ENCODE measurements at places on chromosomes 2 and 18. TPM values are rescaled to one million over a fixed set of nuclear protein-coding genes. Genes with fewer than 3 reads are reported as not detected.

- no peaks in the 10 kb centered on the region for H3K4me1 ChIP-seq
- H3K27ac ChIP-seq, result no peak overlapping the region
- H3K4me3 ChIP-seq, result no peak overlapping the region
- DNase-seq, result no peak
- H3K27me3 ChIP-seq, result peaks cover 3% of the 10 kb centered on the region
Observed at GRCh38 chr2:198316852-198317396, 512.5 kb downstream of the PLCL1 start.

- H3K4me3 ChIP-seq, result no peak overlapping the region
- no peak overlapping the region for H3K27ac ChIP-seq
- H3K4me1 ChIP-seq, result no peaks in the 10 kb centered on the region
- no peaks in the 10 kb centered on the region for H3K27me3 ChIP-seq
Observed at GRCh38 chr18:74817576-74817975, 219.9 kb downstream of the ZNF407 start.

- no peaks in the 10 kb centered on the region for H3K27me3 ChIP-seq
- H3K4me1 ChIP-seq, result no peaks in the 10 kb centered on the region
- H3K36me3 ChIP-seq, result no peaks in the 10 kb centered on the region
- no peak for DNase-seq
- no peak overlapping the region for H3K27ac ChIP-seq
- no peak overlapping the region for H3K4me3 ChIP-seq
Observed at GRCh38 chr2:9358846-9359245, 64.5 kb downstream of the ITGB1BP1 start.

DNA sequence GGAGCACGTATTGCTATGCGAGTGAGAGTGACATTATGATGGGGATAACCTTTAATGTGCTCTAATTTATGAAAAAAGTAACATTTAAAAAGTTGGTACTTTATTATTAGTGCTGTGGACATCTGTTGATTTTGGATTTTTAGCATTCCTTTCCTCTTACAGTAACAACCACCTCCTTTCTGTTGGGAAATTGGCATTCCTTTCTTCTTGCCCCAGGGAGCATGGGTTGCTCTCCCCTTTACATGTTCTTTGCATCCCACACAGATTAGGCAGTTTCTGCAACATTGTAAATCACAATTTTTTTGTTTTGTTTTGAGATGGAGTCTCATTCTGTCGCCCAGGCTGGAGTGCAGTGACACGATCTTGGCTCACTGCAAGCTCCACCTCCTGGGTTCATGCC, 300.2 kb downstream of the LPIN1 start:
- no peaks in the 10 kb centered on the region for H3K27me3 ChIP-seq
- no peak overlapping the region for H3K4me3 ChIP-seq
- no peak for DNase-seq
- no peaks in the 10 kb centered on the region for H3K4me1 ChIP-seq

DNA sequence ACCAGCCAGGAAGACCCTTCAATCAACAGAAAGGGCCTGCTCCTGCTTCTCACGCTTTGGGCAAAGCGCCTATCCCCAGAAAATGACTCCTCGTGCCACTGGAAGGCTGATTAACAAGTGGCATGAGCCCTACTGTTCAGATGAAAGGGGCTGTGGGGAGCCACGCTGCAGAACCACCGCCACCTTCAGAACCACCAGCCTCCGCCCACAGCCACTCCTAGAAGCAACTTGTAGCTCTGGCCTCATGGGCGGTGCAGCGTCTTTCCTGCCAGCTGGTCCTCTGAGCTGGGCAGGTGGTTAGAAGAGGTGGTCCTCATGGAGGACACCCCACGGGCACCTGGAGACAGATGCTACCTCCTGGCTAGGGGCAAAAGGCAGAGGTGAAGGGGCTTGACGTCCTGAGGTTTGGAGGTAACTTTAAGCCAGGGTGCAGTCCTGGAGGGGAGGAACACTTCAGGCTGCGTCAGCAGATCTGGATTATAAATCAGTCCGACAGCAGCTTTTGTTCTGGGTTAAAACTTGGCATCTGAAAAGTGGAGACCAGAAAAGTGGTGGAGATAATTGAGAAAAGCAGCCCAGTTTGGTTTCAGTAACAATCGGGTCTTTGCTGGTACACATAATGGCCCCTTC, 861 bp upstream of the SEMA4C start:
- no peaks in the 10 kb centered on the region for H3K27me3 ChIP-seq
- DNase-seq, result no peak

- no peaks in the 10 kb centered on the region for H3K4me1 ChIP-seq
- H3K27ac ChIP-seq, result no peak overlapping the region
- H3K4me3 ChIP-seq, result no peak overlapping the region
- no peaks in the 10 kb centered on the region for H3K27me3 ChIP-seq
Observed at GRCh38 chr2:178374865-178375264, 76.1 kb downstream of the PRKRA start.

- H3K36me3 ChIP-seq, result no peaks in the 10 kb centered on the region
- H3K4me3 ChIP-seq, result no peak overlapping the region
- no peak overlapping the region for H3K27ac ChIP-seq
- no peaks in the 10 kb centered on the region for H3K4me1 ChIP-seq
- no peak for DNase-seq
Observed at GRCh38 chr2:18244845-18245244, 315.6 kb downstream of the RDH14 start.

GRCh38 chr2:210792000-210792399, 235.6 kb downstream of the CPS1 start:
- H3K4me1 ChIP-seq, result no peaks in the 10 kb centered on the region
- H3K36me3 ChIP-seq, result no peaks in the 10 kb centered on the region
- no peaks in the 10 kb centered on the region for H3K27me3 ChIP-seq
- H3K4me3 ChIP-seq, result no peak overlapping the region

DNA sequence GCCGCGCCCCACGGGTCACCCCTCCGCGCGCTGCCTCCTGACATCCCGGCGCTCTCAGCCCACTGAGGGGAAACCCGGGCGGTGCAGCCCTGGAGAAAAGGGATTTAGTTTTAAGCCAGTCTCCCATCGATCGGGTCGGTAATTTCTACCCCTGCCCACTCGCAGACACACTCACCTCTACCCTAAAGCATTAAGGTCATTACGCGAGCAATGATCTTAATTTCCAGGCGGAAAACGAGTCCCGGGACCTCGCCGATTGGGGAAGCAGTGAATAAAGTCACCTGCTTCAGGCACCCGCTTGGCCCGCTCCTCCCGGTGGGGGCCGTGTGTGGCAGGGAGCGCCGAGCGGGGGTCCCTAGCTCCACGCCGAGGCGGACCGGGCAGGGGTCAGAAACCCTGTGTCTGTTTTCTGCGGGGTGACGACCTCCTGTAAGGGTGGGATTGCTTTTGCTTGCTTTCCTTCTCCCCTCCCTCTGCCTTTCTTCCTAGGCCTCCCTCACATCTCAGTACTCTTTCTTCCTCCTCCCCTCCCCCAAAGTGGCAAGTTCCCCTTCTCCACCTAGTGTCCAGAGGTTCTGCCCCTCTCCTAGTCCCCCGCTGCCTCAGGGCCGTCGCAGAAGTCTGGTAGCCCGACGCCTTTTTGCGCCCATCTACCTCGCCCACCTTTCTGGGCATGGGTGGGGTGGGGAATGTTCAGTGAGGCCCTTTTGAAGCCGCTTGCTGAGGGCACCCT, 142.6 kb downstream of the MEIS1 start:
- no peak overlapping the region for H3K27ac ChIP-seq
- no peak for DNase-seq
- no peaks in the 10 kb centered on the region for H3K36me3 ChIP-seq
- peaks cover 53% of the 10 kb centered on the region for H3K27me3 ChIP-seq
- peaks cover 24% of the 10 kb centered on the region for H3K4me1 ChIP-seq

DNA sequence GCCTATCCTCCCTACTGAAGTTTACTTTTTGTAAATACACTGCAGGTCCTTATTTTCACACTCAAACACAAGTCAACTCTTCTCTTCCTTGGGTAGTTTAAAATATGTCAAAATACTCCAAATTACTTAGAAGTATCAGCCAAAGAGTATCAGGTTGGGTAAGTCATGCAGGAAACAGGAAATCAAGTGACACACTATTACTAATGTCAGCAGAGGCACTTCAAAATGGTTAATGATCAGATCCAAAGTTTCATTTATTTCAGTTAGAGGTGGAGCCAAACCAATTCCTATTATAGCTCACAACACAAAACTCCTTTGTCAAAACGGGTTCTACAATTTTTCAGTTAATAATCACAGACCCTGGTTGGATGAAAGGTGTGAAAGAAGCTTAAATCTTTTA, 54.2 kb downstream of the DLGAP1 start:
- no peaks in the 10 kb centered on the region for H3K27me3 ChIP-seq
- no peaks in the 10 kb centered on the region for H3K4me1 ChIP-seq
- H3K4me3 ChIP-seq, result no peak overlapping the region
- no peak for DNase-seq

GRCh38 chr2:225763711-225764110, 364.2 kb downstream of the NYAP2 start:
- no peaks in the 10 kb centered on the region for H3K36me3 ChIP-seq
- no peak overlapping the region for H3K4me3 ChIP-seq
- H3K27ac ChIP-seq, result no peak overlapping the region

GRCh38 chr18:49876536-49876935, 63.2 kb upstream of the ACAA2 start:
- no peak overlapping the region for H3K27ac ChIP-seq
- H3K4me1 ChIP-seq, result no peaks in the 10 kb centered on the region
- H3K4me3 ChIP-seq, result no peak overlapping the region

GRCh38 chr2:138016351-138017087, 52.2 kb downstream of the HNMT start:
- no peak overlapping the region for H3K27ac ChIP-seq
- no peaks in the 10 kb centered on the region for H3K4me1 ChIP-seq
- H3K4me3 ChIP-seq, result no peak overlapping the region
- H3K27me3 ChIP-seq, result no peaks in the 10 kb centered on the region
- DNase-seq, result no peak
- peaks cover 5% of the 10 kb centered on the region for H3K36me3 ChIP-seq

- no peak for DNase-seq
- no peaks in the 10 kb centered on the region for H3K4me1 ChIP-seq
- H3K4me3 ChIP-seq, result no peak overlapping the region
- H3K27me3 ChIP-seq, result no peaks in the 10 kb centered on the region
- no peak overlapping the region for H3K27ac ChIP-seq
Observed at GRCh38 chr18:66005831-66006588, 255.2 kb downstream of the CDH7 start.

DNA sequence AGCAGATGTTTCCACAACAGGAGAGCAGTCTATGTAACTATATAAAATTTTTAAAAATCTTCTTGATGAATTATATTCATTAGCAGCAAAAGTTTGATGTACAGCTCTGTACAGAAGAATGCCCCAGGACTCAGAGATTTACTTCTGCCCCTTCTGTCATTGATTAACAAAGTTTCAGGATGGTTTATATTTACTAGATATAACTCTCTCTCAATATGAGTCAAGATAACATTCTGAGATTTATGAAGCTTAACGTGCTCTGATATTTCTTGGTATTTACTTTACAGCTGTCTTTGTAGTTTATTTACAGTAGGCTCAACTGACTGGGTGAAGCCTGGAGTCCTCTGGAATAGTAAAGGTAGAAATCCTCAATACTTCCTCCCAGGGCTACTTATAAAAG, 93.6 kb upstream of the HNMT start:
- DNase-seq, result no peak
- H3K36me3 ChIP-seq, result no peaks in the 10 kb centered on the region
- H3K27me3 ChIP-seq, result no peaks in the 10 kb centered on the region
- H3K4me3 ChIP-seq, result no peak overlapping the region
- H3K4me1 ChIP-seq, result no peaks in the 10 kb centered on the region
- no peak overlapping the region for H3K27ac ChIP-seq

- no peaks in the 10 kb centered on the region for H3K36me3 ChIP-seq
- no peaks in the 10 kb centered on the region for H3K4me1 ChIP-seq
- no peak for DNase-seq
- no peak overlapping the region for H3K4me3 ChIP-seq
- H3K27ac ChIP-seq, result no peak overlapping the region
Observed at GRCh38 chr18:53819671-53820070, 404.8 kb downstream of the MBD2 start.

DNA sequence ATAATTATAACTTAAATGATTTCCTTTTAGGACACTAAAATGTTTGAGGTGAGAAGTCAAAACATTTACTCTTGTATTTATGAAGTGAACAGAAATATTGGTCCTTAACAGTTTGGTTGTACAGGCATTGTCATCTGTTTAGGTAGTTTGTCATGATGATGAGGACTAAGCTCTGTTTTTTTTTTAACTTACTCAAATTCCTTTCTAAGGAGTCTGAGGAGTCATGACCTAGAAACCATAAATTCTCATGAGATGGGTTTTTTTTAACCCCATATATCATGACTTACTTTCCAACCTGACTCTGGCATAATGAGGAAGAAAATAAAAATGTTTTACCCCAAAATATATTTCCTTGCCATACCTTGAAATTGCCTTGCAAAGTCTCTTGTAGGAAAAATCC, 1176.2 kb downstream of the SUCLG1 start:
- DNase-seq, result no peak
- no peaks in the 10 kb centered on the region for H3K36me3 ChIP-seq
- peak overlapping the region; percentile 45 for H3K27ac ChIP-seq
- H3K27me3 ChIP-seq, result no peaks in the 10 kb centered on the region
- no peaks in the 10 kb centered on the region for H3K4me1 ChIP-seq
- H3K4me3 ChIP-seq, result no peak overlapping the region

DNA sequence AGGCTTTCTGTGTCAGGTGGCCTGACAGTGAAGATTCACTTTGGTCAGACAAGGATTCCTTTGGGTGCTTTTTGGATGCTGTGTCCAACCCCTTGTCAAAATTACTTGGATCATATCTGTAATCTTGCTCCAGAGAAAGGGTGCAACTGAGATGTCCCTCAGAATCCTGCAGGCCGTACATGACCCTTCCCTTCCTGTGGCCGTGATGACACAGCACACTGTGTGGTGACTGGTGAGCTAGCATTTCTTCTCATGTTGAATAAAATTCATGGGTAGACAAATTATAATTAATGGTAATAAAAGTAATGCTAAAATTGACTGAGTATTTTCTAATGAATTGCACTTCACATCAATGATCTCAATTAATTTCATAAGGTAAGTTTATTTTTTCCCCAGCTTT, 356.2 kb downstream of the LPIN1 start:
- no peak for DNase-seq
- no peaks in the 10 kb centered on the region for H3K27me3 ChIP-seq
- H3K4me3 ChIP-seq, result no peak overlapping the region

- no peak for DNase-seq
- no peaks in the 10 kb centered on the region for H3K36me3 ChIP-seq
- no peaks in the 10 kb centered on the region for H3K27me3 ChIP-seq
- no peak overlapping the region for H3K27ac ChIP-seq
- no peak overlapping the region for H3K4me3 ChIP-seq
Observed at GRCh38 chr18:13120983-13121441, 97.5 kb upstream of the LDLRAD4 start.

The GPR45 gene
- total RNA-seq, result not detected

The LAMA1 gene
- total RNA-seq, result 0.06 TPM

The CHCHD5 gene
- total RNA-seq, result 15.4 TPM

The PRSS56 gene
- not detected for total RNA-seq

The MAIP1 gene
- total RNA-seq, result 36.8 TPM

The ASTL gene
- total RNA-seq, result not detected

The TUBB8B gene
- not detected for total RNA-seq

The TLX2 gene
- total RNA-seq, result not detected

The DOK6 gene
- not detected for total RNA-seq

The NFATC1 gene
- total RNA-seq, result 3.5 TPM

The TET3 gene
- total RNA-seq, result 5.5 TPM

The DLX1 gene
- not detected for total RNA-seq

The ESPNL gene
- 0.68 TPM for total RNA-seq

The MAPK4 gene
- total RNA-seq, result 0.33 TPM

The TMEM17 gene
- total RNA-seq, result 0.90 TPM

The RNF125 gene
- total RNA-seq, result 9.1 TPM

Measured in right lobe of liver (tissue), 6 donors.